ENCODE measurements at places on chromosomes 4 and X.

- peak; percentile 27 for DNase-seq
These were observed 102.6 kb upstream of the PRKX start for GRCh38 chrX:3815896-3816664.

- no peak for DNase-seq
These were observed 69.6 kb downstream of the PHOX2B start for GRCh38 chr4:41678951-41679350.

DNA sequence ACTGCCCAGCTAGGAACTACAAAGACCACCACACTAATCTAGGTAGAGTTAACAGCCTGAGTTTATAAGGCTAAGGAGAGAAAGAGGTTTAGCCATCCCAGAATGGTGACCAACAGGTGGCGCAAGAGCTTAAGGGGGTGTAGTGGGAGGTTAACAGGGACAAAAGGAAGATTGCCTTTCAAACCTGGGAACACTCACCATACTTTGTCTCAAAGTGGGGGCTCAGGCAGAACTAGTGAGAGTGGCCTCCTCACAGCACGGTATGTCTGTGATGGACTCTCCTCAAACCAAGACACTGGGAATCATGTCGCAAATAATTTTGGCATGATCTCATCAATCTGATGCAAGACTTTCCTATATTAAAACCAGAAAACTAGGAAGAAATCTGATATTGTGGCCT lies 23.4 kb downstream of the CCNI start:
- peak; percentile 69 for DNase-seq

DNA sequence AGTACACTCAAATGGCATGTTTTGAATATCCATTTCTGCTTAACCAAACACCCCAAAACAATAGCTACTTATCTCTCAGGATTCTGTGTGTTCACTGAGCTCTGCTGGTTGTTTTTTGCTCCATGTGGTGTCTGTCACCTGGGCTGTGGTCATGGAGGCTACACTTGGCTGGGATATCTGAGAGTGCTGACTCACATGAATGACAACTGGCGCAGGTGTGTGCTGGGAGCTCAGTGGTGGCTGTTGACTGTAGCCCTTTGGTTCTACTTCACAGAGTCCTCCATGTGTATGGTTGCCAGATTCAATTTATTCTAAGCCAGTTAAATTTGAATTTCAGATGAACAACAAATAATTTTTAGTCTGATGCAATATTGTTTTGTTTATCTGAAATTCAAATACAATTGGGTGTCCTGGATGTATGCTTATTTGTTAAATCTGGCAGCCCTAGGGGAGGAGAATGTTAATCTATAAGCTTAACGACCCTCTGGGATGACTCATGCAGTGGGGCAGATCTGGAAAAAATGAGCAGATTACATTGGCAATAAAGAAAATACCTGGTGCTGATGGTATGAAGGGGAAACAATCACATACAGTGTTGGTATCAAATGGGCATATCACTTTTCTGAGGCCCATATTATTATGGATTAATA lies 28.2 kb upstream of the TCEAL4 start:
- DNase-seq, result no peak

DNA sequence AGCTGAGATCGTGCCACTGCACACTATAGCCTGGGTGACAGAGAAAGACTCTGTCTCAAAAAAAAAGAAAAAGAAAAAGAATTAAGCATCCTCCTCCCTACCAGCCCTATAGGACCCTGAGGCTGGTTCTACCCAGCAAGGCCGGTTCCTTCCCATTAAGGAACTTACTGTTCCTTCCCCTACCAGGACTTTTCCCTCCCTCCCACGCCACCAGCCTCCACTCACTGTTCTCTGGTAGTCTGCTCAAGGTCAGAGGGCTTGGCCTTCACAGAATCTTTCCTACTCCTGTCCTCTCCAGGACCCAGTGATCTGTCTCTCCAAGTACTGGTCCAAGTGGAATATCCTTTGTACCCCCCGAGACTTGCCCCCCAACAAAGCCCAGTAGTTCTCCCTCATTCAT lies 1.4 kb downstream of the GRIPAP1 start:
- no peak for DNase-seq

- no peak for DNase-seq
These were observed 593.6 kb downstream of the KLHL13 start for GRCh38 chrX:117522725-117523700.

Measured in CD4-positive, alpha-beta T cell treated with Interleukin-17A for 1 hour (primary cell).